Activated T-cell treated with anti-CD3 and anti-CD28 coated beads, Interleukin-2, amount 50 U/mL, for 24 hours (primary cell): ENCODE measurements at places on chromosomes 3 and 15.

DNA sequence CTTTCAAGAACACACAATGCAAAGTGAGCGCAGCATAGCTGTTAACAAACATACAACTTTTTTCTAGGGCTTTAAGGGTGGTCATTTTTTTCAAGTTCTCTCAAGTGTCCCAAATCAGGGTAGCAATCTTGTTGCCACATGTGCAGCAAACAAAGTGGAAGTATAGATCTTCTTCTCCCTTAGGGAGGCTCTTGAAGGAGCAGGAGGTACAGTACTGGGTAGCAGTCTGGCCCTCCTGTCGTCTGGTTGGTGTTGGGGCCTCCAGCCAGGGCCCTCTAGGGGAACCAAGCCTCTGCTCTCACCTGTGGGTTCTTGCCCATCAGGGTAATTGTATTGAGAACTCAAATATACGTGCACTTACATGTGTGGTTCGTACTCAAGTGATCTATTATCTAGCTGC, 25.8 kb downstream of the MKRN2 start:
- no peak for DNase-seq

DNA sequence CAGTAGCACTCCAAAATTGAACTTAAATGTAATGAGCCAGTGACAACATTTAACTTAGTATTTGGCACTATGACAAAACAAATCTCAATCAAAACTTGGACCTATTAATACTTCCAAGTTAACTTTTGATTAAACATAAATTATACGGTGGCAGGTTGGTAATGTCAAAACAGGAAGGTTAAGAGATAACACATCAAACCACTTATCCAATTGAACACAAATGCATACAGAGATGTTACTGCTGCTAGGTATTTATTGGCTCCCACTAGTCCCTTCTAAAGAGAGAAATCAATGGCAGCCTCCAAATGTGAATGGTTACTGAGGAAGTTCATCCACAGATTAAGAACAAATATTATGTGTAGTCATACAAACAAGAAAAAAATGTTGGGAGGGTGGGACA, 1.8 kb downstream of the GSK3B start:
- no peak for DNase-seq

GRCh38 chr15:48695088-48695826, 49.7 kb upstream of the FBN1 start:
- DNase-seq, result no peak

GRCh38 chr15:52352086-52352485, 56.5 kb upstream of the MYO5C start:
- DNase-seq, result no peak

GRCh38 chr3:87335931-87336330, 59.5 kb upstream of the POU1F1 start:
- DNase-seq, result no peak

DNA sequence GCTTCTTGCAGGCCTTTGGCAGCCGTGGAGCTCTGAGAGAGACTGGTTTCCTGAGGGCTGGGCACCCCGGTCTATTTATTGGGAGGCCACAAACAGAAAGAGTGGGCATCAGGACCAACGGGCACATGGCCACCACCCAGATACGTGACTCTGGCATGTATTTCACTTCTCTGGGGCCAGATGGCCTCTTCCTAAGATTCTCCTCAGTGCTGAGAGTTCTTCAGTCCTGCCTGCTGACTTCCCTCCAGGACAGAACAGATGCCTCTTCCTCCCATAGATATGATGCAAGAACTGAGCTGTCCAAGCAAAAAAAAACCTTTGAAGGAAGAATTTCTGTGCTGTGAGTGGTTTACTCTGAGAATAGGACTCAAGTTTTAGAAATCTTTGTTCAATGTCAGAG, 107.7 kb downstream of the IGF2BP2 start:
- no peak for DNase-seq

DNA sequence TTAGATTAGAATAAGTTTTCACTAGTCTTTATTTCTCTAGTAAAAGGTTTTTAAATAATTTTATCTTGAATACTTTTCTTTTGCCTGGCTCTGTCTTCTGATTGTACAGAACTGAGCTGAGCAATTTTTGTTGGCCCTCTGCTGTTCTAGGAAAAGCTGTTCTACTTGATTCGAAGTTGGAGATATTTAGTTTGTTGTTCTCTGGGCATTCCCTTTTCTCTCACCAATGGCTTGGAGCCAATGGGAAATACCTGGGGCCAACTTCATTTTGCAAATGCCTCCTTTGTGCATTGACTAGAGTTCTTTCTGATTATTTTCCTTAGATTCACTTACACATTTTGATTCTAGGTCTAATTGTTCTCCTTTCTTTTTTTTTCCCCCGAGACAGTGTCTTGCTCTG, 16.5 kb downstream of the ABHD5 start:
- no peak for DNase-seq

GRCh38 chr3:126816298-126816697, 112.3 kb downstream of the CHCHD6 start:
- DNase-seq, result no peak

GRCh38 chr3:149942409-149942808, 28.3 kb downstream of the PFN2 start:
- no peak for DNase-seq

DNA sequence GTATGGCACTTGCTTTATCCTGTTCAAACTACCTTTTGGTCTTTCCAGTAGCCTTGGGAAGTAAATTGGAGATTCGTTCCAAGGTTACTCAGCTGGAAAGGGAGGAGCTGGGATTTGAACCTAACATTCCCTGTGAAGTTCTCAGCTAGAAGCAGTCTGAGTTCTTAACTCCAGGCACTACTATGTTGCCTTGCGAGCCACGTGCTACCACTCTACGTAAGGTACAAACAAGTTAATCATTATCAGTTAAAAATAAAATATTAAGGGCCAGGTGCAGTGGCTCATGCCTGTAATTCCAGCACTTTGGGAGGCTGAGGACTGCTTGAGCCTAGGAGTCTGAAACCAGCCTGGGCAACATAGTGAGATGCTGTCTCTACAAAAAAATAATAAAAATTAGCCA, 30.7 kb upstream of the CDCP1 start:
- peak; percentile 11 for DNase-seq

- no peak for DNase-seq
Observed at GRCh38 chr3:48464713-48465221, 18.2 kb downstream of the ATRIP start.

DNA sequence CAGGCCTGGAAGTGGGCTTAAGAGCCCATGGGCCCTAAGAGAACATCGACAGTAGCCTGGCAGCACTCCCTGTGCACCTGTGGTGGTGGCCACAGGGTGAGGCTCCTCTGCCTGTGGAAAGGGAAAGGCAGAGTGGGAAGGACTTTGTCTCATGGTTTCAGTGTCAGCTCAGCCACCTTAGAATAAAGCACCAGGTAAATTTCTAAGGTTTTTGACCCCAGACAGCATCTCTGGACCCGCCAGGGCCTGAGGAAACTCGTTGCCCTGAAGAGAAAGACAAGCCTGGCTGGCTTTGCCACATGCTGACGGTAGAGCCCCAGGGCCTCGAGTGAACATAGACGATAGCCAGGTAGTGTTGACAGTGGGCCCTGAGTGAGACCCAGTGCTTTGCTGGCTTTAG, 22.1 kb downstream of the GOLGA6A start:
- DNase-seq, result no peak

- DNase-seq, result no peak
Observed at GRCh38 chr3:16770792-16771191, 114.0 kb upstream of the PLCL2 start.

DNA sequence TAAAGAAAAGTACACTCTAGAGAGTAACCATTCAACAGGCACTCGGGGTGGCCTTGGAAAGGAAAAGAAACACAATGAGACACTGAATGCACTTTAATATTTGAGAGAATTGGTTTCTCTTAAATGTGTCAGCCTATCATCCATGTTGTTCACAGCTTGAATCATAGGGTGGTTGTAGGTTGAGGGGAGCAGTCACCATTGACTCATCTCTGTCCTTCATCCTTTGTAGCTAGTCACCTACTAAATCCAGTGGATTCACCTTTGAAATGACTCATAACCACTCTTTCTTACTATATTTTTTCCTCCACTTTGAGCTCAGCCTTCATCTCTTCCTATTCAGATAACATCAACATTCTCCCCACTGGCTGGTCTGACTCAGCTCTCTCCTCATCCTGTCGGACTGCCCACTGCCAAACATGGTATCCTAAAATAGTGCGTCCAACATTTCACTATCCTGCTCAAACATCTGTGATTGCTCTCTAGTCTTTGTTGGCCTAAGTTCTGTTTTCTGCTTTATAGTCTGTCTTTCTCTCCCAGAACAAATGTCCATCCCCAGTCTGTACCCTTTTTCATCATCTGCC, 182.7 kb upstream of the GADL1 start:
- DNase-seq, result peak; percentile 49

- DNase-seq, result no peak
Observed at GRCh38 chr15:99407716-99408115, 156.4 kb downstream of the LRRC28 start.

DNA sequence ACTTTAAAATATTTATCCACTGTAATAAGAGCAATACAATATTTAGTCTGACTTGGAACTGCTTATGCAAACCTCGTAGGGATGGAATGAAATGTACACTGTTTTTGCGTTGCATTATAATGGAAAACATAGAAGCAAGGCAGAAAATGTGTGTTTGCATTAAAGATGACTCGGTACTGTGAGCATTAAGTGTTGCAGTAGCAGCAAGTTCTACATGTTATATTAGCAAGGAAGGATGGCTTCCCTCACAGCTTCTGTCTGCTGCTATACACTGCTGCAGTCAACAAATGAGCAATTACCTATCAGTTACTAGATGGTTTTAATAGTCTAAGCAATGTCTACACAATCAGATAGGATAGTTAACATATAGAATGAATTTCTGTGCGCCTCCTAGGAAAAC, 75.4 kb downstream of the CDIN1 start:
- DNase-seq, result no peak

GRCh38 chr3:13123765-13124164, 50.5 kb upstream of the IQSEC1 start:
- DNase-seq, result no peak

- no peak for DNase-seq
Observed at GRCh38 chr3:127680798-127681221, 8.1 kb downstream of the ABTB1 start.

DNA sequence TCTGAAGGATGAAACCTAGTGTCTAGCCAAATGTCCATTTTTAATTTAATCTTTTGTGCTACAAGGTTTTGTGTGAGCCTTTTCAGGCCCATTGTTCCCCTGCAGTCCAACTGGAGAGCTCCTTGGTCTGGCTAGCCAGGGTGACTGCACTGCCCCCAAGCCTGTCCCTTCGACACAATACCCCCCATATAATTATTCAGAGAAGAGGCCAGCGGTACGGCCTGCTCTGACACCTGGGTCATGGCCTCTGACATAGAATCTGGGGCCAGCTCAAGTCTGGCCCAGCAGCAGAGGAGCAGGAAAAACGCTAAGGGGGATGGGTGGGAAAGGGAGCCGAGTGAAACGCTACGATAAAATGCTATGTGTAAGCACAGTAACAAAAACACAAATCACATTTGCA, 64.2 kb upstream of the PYGO1 start:
- DNase-seq, result no peak

DNA sequence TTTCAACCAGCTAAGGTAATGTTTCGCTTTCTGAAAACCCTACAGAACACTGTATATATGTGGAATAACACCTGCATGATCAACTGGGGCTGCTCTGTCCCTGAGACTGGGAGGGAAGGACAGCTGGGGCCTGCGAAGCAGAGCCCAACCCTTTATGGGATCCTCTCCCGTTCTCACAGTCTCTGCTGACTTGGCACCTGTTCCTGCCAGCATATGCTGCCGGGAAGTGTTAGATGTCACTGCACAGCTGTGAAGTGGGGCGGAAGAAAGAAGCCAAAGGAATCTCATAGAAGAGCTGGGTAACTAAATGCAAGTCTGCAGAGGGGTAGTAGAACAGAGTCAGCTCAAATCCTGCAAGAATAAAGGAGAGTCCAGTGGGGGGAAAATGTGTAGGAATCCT, 29.6 kb downstream of the LRRC3B start:
- DNase-seq, result no peak

GRCh38 chr15:100696452-100696851, 94.1 kb downstream of the ASB7 start:
- no peak for DNase-seq

DNA sequence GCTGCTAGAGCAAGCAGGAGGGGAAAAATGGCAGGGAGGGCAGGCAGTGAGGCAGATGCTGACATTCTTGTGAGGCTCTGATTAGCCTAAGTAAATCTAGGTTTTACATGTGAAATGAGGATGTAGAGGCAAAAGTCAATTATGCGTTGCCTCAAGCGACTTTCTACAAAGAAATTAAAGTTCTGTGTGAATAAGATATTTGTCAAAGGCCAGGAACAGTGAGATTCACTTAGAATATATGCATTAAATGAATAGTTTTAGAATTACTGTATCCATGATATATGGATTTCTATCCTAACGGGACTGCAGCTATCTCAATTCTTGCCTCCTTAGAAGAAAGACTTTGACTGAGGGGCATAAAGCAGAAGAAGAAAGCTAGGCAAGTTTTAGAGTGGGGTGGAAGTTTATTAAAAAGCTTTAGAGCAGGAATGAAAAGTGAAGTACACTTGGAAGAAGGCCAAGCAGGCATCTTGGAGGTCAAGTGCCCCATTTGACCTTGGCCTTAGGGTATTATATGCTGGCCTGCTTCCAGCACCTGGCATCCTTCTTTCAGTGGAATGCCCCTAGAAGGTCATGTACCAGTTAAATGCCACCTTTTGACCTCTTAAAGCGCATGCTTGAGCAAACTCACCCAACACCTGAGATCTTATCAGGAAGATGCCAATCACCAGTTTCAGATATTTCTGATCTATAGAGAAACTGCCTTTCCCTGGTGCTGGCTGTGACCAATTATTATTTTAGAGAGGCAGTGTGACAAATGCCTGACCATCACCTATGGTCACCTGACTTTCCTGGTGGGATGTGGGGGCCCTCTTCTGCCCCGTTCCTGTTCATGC, 38.2 kb downstream of the OSTN start:
- DNase-seq, result no peak

GRCh38 chr3:133300102-133300501, 99.8 kb upstream of the BFSP2 start:
- DNase-seq, result no peak

DNA sequence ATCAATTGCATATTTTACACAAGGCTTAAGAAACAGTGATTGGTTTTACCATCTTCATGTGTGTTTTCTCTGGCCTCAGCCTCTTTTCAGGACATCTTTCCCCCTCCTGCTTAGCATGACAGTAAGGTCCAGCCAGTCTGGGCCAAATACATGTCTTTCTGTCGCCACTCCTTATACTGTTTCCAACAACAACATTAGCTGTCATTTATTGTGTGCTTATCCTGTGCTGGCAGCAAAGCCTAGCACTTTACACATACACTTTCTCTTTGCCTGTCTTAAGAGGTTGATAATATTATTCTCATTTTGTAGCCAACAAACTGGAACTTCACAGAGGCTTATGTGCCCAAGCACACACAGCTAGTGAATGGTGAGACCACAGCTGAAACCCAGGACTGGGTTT, 37.8 kb downstream of the B3GALNT1 start:
- no peak for DNase-seq

GRCh38 chr15:50552238-50552637, 5.8 kb upstream of the USP50 start:
- DNase-seq, result no peak
